Mesothelial cell of epicardium (in vitro differentiated cells): ENCODE measurements at places on chromosomes 4 and X.
A peak's percentile ranks its signal among the peaks of the same experiment; 100 is the strongest.

DNA sequence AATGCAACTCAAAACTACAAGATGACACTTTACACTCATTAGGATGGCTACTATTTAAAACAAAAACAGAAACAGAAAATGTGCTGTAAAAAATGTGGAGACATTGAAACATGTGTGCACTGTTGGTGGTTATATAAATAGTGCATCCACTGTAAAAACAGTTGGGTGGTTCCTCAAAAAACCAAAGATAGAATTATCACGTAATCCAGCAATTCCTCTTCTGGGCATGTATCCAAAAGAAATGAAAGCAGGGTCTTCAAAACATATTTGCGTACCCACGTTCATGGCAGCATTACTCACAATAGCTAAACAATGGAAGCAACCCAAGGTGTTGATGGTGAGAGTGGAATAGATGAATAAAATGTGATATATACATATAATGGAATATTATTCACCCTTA, 967.2 kb downstream of the TRAM1L1 start:
- no peaks in the 10 kb centered on the region for H3K36me3 ChIP-seq
- no peak for DNase-seq
- H3K4me1 ChIP-seq, result no peaks in the 10 kb centered on the region
- H3K27me3 ChIP-seq, result no peaks in the 10 kb centered on the region
- no peak overlapping the region for H3K27ac ChIP-seq
- no peak overlapping the region for H3K4me3 ChIP-seq

- H3K27ac ChIP-seq, result no peak overlapping the region
- H3K27me3 ChIP-seq, result peaks cover 25% of the 10 kb centered on the region
- no peak for DNase-seq
- H3K36me3 ChIP-seq, result no peaks in the 10 kb centered on the region
- no peak overlapping the region for H3K4me3 ChIP-seq
These were observed 27.8 kb downstream of the PPP2R2C start for GRCh38 chr4:6444582-6444981.

DNA sequence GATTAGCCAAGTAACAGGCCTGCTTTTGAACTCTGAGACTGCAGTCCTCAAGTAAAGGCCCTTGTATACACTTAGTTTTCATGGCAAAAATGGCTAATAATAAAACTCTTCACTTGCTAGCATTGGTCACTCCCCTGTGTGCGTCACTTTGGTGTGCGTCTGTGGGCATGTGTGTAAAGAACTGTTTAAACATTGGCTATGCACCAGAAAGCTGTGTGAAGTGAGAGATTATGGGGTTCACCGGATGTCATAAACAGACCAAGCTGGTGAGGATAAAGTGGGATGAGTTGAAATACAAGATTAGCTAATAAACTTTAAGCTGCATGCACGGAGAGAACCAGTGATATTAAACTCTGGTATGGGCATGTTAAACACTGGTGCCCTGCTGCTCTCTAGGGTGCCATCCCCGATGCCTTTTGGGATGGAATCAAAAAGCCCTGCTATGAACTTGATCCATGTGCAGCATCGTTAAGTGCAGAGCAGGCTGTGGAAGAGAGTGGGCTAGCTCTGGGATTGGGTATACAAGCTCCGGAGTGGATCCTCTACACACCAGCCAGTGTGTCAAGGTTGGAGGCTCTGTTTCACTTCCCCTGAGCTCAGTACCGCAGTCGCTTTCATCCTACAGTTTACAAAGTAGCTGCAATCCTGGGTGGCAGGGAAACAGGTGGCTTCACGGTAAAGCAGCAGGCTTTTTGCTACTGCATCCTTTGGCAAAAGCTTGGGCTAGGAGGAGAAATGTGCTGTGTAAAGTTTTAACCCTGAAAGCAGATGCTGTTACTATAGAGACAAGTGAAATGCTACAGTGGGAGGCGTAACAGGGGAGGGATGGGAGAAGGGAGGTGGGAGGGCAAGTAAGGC, 108.3 kb upstream of the SLC4A4 start:
- no peak overlapping the region for H3K27ac ChIP-seq
- H3K27me3 ChIP-seq, result no peaks in the 10 kb centered on the region
- no peaks in the 10 kb centered on the region for H3K36me3 ChIP-seq
- no peak overlapping the region for H3K4me3 ChIP-seq
- H3K4me1 ChIP-seq, result peaks cover 50% of the 10 kb centered on the region

- H3K4me1 ChIP-seq, result peaks cover 25% of the 10 kb centered on the region
- H3K36me3 ChIP-seq, result peaks cover 15% of the 10 kb centered on the region
- no peaks in the 10 kb centered on the region for H3K27me3 ChIP-seq
- no peak overlapping the region for H3K4me3 ChIP-seq
These were observed 459.2 kb upstream of the GALNT7 start for GRCh38 chr4:172709376-172709775.

DNA sequence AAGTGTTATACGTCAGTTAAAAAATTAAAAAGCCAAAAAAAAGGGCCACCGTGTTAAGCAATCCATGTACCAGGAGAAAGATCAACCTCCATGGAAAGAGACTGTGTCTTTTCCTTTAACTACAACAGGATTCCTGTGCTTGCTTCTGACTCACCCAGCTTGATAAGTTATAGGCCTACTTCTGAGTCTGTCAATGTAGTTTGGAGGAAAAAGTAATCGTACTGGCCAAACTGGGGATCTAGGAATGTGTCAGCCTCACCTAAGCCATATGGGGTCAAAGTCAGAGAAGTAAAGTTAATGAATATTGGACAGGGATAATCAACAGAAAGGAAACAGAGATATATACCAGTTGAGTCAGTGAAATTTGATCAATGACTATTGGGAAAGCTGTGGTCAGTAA, 470.8 kb upstream of the SLIT2 start:
- H3K27me3 ChIP-seq, result no peaks in the 10 kb centered on the region
- H3K36me3 ChIP-seq, result peaks cover 11% of the 10 kb centered on the region
- DNase-seq, result no peak
- no peak overlapping the region for H3K4me3 ChIP-seq
- H3K4me1 ChIP-seq, result peaks cover 11% of the 10 kb centered on the region

DNA sequence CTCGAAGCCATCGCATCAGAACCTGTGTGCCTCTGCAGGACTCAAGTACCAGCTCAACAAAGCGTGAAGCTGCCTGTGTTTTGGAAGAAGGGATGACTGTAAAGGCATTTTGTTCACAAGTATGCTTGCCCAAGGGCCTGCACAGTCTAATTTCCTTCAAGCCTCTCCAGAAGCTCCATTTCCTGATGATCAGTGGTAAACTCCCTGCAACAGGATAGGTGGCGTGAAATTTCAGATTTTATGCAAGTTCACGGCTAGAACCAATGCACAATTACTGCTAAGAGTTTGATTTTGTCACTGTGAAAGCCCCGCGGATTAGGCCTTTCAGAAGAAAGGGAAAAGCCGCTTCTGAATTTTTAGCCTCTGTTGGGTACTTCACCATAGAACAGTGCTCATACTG, 89.2 kb upstream of the TAPT1 start:
- H3K27me3 ChIP-seq, result no peaks in the 10 kb centered on the region
- no peak overlapping the region for H3K27ac ChIP-seq
- DNase-seq, result no peak
- peaks cover 8% of the 10 kb centered on the region for H3K4me1 ChIP-seq
- no peak overlapping the region for H3K4me3 ChIP-seq
- H3K36me3 ChIP-seq, result peaks cover 4% of the 10 kb centered on the region

- H3K36me3 ChIP-seq, result no peaks in the 10 kb centered on the region
- no peak overlapping the region for H3K4me3 ChIP-seq
- DNase-seq, result no peak
- peaks cover 5% of the 10 kb centered on the region for H3K4me1 ChIP-seq
- no peak overlapping the region for H3K27ac ChIP-seq
These were observed 67.9 kb upstream of the SHISA3 start for GRCh38 chr4:42329421-42329820.

DNA sequence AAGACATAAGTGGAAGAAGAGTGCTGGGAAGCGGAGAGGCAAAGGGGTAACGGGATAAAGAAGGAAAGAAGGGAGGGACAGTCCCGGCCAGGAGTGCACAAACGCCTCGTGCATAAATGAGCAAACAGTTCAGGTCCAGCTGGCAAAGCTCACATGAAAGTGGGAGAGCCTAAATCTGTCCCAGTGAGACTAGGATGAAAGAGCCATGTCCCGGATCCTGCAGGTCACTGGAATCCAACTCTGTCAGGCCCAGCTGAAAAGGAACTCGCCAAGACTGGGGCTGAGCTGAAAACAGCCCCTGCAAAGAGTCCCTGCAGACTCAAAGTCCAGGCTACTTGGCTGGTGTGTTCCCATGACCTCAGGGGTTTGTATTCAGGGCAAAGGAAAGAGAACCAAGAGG, 38.0 kb upstream of the CRMP1 start:
- no peak overlapping the region for H3K27ac ChIP-seq
- peaks cover 81% of the 10 kb centered on the region for H3K27me3 ChIP-seq
- H3K4me3 ChIP-seq, result no peak overlapping the region
- H3K36me3 ChIP-seq, result no peaks in the 10 kb centered on the region

DNA sequence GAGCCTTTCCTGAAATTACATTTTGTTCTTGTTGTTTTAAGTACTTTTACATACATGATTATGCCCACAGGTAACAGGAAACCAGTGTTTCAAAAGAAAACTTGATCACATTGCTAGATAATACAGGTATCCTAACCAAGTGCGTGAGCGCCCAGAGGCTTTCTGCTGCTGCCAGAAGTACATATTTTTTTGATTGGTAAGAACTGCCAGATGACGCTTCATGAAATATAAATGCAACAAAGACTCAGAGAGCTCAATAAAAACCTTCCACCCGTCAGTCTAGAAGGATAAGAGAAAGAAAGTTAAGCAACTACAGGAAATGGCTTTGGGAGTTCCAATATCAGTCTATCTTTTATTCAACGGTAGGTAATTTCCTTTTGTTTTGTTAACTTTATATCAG, at the start of gene EPGN:
EPGN (plus strand) TSS at position 256 of the 400 bp plus-strand sequence; CDS start at position 320, 64 bp downstream.
- peak within 1 kb of the TSS; percentile 46 for H3K4me3 ChIP-seq
- no peaks in the 10 kb centered on the region for H3K36me3 ChIP-seq
- H3K27ac ChIP-seq, result peak within 1 kb of the TSS; percentile 24
- no peaks in the 10 kb centered on the region for H3K27me3 ChIP-seq
- no peak for DNase-seq

DNA sequence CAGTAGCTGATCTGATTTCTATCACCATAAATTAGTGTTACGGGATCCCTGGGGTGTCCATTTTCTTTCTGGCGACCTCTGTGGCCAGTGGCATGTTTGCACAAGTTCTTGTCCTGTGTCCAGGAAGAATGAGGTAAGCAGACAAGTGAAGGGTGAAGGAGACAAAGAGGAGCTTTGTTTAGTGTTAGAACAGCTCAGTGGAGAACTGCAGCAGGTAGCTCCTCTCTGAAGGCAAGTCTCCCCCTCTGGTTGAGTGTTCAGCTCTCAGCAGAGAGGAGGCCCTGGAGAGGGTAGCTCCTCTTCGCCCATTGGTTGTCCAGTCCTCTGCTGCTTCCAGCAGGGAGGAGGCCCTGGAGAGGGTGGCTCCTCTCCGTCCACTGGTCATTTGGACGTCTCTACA, 47.2 kb downstream of the DMP1 start:
- no peak overlapping the region for H3K4me3 ChIP-seq
- no peaks in the 10 kb centered on the region for H3K27me3 ChIP-seq
- no peaks in the 10 kb centered on the region for H3K4me1 ChIP-seq
- DNase-seq, result no peak
- no peak overlapping the region for H3K27ac ChIP-seq
- H3K36me3 ChIP-seq, result peaks cover 5% of the 10 kb centered on the region

GRCh38 chr4:39732728-39733127, 34.8 kb downstream of the UBE2K start:
- no peak for DNase-seq
- no peak overlapping the region for H3K4me3 ChIP-seq
- H3K27ac ChIP-seq, result peak overlapping the region; percentile 59
